ENCODE measurements at places on chromosomes 5 and 9. TPM values are rescaled to one million over a fixed set of nuclear protein-coding genes. Genes with fewer than 3 reads are reported as not detected.

CYLC2 gene
- total RNA-seq, result not detected

FGD3 gene
- 23.9 TPM for total RNA-seq

DNA sequence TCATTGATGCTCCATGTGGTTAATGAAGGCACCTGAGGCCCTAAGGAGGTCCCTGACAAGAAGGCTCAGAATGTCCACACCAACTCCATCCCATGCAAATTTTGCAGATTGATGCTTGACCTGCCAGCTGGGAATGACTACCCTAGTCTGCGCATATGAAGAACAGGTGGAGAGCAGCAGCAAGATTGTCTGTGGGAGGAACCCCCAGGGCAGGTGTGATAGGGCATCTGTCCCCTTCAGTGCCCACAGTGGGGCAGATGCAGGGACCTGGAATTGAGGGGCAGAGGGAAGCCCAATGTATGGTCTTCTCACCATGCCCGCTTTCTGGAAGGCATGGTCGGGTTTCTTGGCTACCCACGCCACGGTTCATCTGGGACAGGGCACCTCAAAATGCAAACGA lies 79.6 kb downstream of the MACROH2A1 start:
- no peaks in the 10 kb centered on the region for H3K36me3 ChIP-seq
- no peaks in the 10 kb centered on the region for H3K4me1 ChIP-seq
- no peaks in the 10 kb centered on the region for H3K27me3 ChIP-seq

DNA sequence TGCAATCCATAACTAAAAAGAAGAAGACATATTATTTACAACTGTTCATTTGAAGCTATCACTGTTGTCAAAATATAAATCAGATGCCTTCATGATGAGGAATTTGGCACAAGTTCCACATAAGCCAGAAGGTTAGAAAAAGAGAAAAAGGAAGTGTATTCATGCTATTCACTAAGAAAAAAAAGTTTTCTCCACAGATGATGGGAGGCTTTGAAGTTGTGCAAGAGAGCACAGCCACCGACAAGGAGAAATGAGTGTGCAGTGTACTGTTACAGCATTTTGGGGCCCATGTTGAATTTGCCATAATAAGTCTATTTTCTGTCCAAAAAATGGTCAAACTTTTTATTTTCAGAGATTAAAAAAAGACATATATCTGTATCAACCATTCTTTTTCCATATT lies 32.9 kb upstream of the IFNK start:
- no peak for DNase-seq
- H3K4me1 ChIP-seq, result peaks cover 26% of the 10 kb centered on the region
- no peak overlapping the region for H3K27ac ChIP-seq
- H3K36me3 ChIP-seq, result no peaks in the 10 kb centered on the region

DNA sequence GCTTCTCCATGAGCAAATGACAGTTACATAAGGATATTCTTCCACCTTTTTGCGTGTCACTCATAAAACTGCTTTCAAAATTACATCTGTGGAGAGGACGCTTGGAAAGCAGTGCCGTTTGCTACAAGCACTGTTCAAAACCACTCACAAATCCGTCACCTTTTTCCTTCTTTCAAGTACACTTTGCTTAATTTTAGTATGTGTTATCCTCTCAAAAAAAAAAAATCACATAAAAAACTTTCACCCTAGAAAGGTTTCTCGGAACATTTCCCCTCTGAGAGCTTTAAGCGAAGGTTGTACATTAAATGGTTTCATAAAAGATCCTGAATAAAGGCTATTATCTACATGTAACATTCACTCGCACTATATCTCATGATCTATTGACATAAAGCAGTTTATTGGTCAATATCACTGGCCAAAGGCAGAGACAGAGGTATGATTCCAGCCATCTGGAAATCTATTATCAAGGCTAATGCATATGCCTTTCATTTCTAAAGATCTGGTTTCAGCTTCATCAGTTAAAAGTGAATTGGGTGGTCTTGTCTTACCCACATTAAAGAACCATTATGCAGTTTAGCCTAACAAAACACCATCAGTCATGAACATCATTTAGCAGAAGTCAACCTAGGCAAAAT lies 163.6 kb downstream of the ENC1 start:
- no peaks in the 10 kb centered on the region for H3K4me1 ChIP-seq
- no peaks in the 10 kb centered on the region for H3K36me3 ChIP-seq
- no peak overlapping the region for H3K27ac ChIP-seq
- H3K4me3 ChIP-seq, result no peak overlapping the region
- H3K27me3 ChIP-seq, result no peaks in the 10 kb centered on the region

- no peaks in the 10 kb centered on the region for H3K36me3 ChIP-seq
- H3K27me3 ChIP-seq, result no peaks in the 10 kb centered on the region
Observed at GRCh38 chr9:70802206-70802605, 319.2 kb downstream of the TRPM3 start.

- H3K4me3 ChIP-seq, result no peak overlapping the region
- no peaks in the 10 kb centered on the region for H3K4me1 ChIP-seq
- H3K27ac ChIP-seq, result peak overlapping the region; percentile 5
- no peak for DNase-seq
Observed at GRCh38 chr5:67815455-67816391, 399.8 kb upstream of the PIK3R1 start.

DNA sequence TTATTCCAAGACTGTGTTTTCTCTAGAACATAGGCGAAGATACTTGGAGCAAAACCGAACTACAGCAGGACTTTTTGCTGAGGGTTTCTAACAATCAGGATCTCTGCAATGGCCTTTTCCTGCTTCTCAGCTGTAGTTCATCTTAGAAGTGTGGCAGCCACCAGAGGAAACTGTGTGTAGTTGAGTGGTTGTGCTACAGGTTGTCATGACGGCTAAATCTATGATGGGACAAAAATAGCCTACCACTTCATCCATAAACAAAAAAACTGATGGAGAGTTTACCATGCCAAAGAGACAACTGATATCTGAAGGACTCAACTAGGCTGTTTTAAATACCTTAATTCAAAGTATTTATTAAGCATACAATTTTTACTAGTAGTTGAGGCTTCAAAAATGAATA lies 28.2 kb upstream of the DMAC1 start:
- H3K27ac ChIP-seq, result no peak overlapping the region
- H3K27me3 ChIP-seq, result no peaks in the 10 kb centered on the region
- H3K4me1 ChIP-seq, result no peaks in the 10 kb centered on the region
- H3K36me3 ChIP-seq, result no peaks in the 10 kb centered on the region

DNA sequence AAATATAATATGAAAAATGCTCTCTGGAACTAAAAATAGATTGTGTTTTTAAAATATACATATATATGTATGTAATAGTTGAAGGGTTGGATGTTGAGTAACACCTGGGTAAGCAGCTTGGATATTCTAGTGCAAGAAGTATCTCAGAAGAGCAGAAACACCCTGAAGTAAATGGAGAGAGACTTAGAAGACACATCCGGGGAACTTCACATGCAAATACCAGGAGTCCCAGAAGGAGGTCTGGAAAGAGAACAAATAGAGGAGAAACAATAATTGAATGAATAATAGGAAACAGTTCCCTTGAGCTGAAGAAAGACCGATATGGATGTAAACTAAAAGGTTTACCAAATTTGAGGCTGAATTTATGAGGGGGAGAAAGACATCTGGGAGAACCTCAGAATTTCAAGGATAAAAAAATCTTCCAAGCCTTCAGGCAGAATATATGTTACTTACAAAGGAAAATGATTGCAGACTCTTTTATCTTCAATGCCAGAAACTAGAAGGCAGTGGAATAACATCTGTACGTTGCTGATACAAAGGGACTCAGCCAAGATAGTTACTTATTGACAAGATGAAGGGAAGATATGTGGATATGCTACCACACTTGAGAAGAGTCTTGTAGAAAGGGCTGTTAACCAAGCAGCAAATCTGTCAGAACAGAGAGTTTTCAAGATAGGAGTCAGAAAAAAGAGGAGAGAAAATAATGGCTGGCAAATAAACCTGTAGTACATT lies 42.7 kb downstream of the HSDL2 start:
- DNase-seq, result no peak
- H3K27me3 ChIP-seq, result no peaks in the 10 kb centered on the region

TNFSF15 gene
- 5.2 TPM for total RNA-seq

MOB3B gene
- total RNA-seq, result 22.7 TPM

HEMGN gene
- 0.56 TPM for total RNA-seq

DNA sequence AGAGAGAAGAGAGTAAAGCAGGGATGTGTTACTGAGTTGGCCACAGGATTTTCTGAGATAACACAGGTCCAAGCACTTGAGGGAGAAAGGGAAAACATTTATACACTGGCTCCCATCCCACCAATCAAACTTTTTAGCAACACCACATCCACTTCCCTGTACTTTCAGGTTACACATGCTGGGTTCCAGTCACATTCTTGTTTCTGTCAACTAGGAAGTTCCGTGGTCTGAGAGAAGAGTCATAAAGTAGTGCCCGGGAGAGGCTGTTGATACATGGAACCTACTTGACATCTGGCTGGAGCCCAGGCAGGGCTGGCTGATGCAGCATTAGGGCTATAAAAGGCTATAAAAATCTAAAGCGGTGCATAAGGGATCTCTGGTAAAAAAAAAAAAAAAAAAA lies 473.9 kb upstream of the COX7C start:
- H3K27me3 ChIP-seq, result no peaks in the 10 kb centered on the region
- no peaks in the 10 kb centered on the region for H3K4me1 ChIP-seq
- H3K36me3 ChIP-seq, result no peaks in the 10 kb centered on the region

DNA sequence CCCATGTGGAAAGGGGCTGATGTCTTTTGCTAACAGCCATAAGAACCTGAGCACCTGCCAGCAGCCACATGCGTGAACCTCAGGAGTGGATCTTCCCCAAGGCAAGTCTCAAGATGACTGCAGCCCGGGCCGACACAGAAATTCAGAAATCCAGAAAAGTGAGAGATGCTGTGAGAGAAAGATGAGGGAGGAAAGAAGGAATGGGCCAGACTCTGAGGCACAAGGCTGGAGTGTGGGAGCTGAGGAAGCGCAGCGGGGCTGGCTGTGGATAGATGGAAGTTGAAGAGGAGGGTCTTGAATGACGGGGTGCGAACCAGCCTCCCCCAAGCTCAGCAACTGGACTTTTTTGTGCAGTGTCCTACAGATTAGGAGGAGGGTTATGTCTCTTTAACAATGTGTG lies 337.8 kb downstream of the GADD45G start:
- H3K36me3 ChIP-seq, result no peaks in the 10 kb centered on the region
- H3K27ac ChIP-seq, result no peak overlapping the region
- no peaks in the 10 kb centered on the region for H3K4me1 ChIP-seq
- no peak for DNase-seq

NUDT2 gene
- 13.5 TPM for total RNA-seq

- no peaks in the 10 kb centered on the region for H3K4me1 ChIP-seq
- no peaks in the 10 kb centered on the region for H3K36me3 ChIP-seq
- no peak overlapping the region for H3K27ac ChIP-seq
Observed at GRCh38 chr5:90307322-90307721, 102.2 kb downstream of the CETN3 start.

NR6A1 gene
- total RNA-seq, result 4.5 TPM

ACSL6 gene
- total RNA-seq, result 0.59 TPM

ARL10 gene
- total RNA-seq, result 5.4 TPM

GRCh38 chr9:87540444-87541105 lies 42.9 kb downstream of the DAPK1 start:
- H3K36me3 ChIP-seq, result peaks cover 17% of the 10 kb centered on the region
- no peak overlapping the region for H3K4me3 ChIP-seq
- H3K27me3 ChIP-seq, result no peaks in the 10 kb centered on the region
- no peak overlapping the region for H3K27ac ChIP-seq

MCTP1 gene
- total RNA-seq, result 38.7 TPM

DNA sequence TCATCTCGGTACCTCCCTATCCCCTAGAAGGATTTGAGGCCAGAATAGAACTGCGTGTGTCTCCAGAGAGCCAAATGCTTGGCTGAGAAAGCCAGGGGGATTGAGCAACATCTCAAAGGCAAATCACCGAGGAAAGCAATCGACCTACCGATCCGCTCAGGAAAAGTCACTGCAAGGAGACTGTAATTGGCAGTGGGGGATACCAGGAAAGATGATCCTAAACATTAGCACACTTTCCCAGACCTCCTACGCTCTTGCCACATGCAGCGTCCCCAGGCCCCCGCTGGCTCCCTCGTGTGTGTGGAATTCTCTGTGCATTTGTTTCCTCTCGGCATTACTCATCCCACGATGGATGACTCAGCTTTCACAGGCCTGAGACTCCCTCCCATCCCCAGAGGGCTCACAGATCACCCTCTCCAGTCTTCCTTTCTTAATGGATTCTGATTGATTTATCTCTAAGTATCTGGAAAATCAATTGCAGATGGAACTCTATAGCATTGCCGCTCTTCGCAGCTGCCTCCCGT lies 82.2 kb upstream of the ICE1 start:
- peaks cover 11% of the 10 kb centered on the region for H3K4me1 ChIP-seq
- H3K27ac ChIP-seq, result no peak overlapping the region
- H3K4me3 ChIP-seq, result no peak overlapping the region
- no peak for DNase-seq

GRCh38 chr5:72075461-72075860 lies 31.8 kb upstream of the MAP1B start:
- H3K27ac ChIP-seq, result no peak overlapping the region
- DNase-seq, result no peak
- H3K4me3 ChIP-seq, result no peak overlapping the region
- H3K27me3 ChIP-seq, result no peaks in the 10 kb centered on the region
- no peaks in the 10 kb centered on the region for H3K36me3 ChIP-seq

DNA sequence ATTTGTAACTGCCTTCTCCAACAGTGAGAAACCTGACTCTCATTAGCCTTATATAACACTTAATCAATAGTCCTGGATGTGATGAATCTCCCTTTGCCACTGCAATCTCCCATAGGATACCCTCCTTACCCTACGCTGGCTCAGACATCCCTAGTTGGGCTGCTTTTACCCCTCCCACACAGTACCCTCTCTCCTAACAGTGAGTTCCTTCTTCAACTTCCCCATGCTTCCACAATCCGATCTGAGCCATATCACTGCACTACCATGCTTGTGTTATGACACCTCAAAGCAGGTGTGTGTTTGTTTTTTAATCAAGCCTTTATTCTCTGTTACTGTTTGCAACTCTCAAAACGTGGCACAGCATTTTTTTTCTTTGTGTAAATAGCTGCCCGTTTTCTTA lies 60.5 kb upstream of the C9orf72 start:
- no peak overlapping the region for H3K4me3 ChIP-seq
- H3K27ac ChIP-seq, result no peak overlapping the region
- no peak for DNase-seq
- H3K36me3 ChIP-seq, result no peaks in the 10 kb centered on the region
- H3K4me1 ChIP-seq, result no peaks in the 10 kb centered on the region

IFNA13 gene
- total RNA-seq, result 1.1 TPM

JAKMIP2 gene
- 8.3 TPM for total RNA-seq

ARID3C gene
- not detected for total RNA-seq

DNA sequence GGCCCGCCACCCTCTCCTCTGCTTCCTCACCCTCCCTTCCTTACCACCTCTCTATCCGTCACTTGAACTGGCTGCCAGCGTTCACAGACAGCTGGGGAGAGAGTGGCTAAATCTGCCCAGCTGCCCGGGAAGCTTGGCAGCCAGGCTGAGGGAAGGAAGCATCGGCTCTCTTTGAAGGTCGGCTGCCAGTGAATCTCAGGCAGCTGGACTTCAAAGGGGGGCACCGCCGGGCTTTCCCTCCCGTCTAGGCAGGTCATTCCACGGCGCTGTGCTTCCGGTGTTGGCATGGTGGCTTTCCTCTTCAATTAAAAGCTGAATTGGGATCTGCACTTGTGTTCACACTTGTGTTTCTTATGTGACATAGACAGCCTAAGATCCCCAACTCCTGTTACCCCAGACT lies 174.0 kb downstream of the GDNF start:
- DNase-seq, result peak; percentile 68
- H3K4me3 ChIP-seq, result no peak overlapping the region
- no peaks in the 10 kb centered on the region for H3K36me3 ChIP-seq
- H3K27ac ChIP-seq, result no peak overlapping the region

GRCh38 chr9:136187683-136188586 lies 17.0 kb downstream of the LHX3 start:
- H3K27ac ChIP-seq, result no peak overlapping the region
- H3K27me3 ChIP-seq, result peaks cover 90% of the 10 kb centered on the region
- no peak overlapping the region for H3K4me3 ChIP-seq
- no peaks in the 10 kb centered on the region for H3K4me1 ChIP-seq

GOLPH3 gene
- total RNA-seq, result 99.0 TPM
